ENCODE measurements at places on chromosomes 5 and 9.

GRCh38 chr9:122309861-122310260 lies 45.2 kb downstream of the MRRF start:
- no peak for DNase-seq

DNA sequence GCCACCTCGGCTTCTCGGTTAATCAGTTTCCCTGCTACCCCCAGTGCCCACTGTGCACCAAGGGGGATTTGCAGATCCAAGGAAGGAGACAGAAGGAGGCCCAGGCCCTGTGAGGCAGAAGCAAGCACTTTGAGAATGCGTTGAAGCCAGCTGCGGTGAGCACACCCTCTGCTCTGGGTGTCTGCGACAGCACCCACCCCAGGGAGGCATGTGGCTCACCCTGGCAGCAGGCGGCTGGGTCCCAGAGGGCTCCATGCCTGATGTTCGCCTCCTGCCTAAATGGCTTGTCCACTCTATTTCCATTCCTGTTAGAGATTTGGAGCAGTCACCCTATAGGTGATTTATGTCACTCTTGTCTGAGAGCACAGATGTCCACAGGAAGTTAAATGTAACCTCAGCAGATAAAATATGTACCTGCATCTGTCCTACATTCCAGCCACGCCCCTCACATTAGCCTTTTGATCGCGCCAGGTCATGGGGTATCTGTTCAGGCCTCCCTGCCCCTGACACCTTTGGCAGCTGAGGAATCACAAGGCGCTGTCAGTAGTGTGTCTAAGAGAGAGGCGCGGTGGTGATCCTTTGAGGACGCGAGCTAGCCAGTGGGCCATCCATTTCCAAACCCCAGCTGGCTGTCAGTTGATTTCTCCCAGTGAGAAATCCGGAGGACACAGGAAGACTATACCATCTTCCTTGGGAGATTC lies 28.1 kb downstream of the PTGES2 start:
- no peak for DNase-seq

DNA sequence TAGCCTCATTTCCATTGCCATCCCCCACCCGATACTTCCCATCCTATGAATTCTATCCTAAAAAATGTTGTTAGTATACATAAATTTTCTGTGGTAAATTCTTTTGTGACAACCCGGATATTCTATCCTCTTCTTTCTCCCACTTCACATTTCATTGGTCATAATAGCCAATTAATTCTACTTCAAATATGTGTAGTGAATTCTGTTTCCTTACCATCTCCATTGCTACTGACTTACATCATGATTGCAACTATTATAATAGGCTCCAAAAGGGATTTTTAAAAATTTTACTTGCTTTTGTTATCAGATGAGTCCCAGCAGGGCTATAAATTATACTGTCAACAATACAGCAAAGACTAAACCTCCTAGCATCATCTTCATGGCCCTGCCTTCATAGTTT lies 1326.8 kb downstream of the PTPRD start:
- no peak for DNase-seq

DNA sequence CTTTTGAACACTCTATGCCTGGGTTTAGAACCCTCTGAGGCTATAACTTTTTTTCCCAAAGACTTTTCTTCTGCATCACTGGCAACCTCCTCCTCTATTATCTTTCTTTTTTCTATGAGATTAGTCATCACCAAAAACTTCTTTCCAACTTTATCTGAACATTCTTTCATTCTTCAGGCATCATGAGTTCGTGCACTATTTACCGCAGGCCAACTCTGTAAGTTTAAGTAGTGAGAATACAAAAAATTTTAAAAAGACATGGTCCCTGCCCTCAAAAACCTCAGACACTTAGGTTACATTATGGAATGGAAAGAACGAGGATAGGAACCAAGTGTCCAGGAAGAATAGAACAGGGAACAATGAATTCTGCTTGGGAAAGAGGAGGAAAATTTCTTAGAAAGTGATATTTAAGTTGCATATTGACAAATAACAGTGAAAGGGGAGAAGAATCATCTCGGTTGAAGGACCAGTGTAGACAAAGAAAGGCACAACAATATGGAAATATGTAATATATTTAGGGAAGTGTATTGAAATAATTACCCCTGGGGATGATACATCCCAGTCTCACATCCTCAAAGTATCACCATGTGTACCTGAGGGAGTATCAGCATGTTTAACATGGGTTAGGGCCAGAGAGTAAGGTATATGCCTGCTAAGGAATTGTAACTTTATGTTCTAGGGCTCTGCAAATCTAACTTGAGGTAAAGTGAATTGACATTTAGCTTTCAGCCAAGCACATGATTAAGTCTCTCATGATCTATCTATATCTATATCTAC lies 196.5 kb upstream of the NREP start:
- no peak for DNase-seq

DNA sequence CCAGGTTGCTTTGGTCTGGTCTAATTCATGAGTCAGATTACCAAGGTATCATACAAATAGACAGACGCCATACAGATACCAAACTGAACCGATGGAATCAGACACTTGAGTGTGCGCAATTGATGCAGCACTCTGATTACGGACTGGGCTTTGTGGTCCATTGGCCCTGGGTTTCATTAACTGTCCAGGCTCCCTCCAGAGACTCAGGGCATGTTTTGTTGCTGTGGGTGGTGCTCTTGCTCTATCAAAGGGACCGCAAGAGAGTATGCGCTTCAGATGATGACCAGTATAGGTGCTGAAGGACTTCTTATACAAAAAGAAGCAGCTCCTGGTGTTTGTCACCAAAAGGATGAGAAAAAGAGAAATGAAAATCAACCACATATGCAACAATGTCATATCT lies 36.9 kb upstream of the ANKRD55 start:
- no peak for DNase-seq

- DNase-seq: no peak
Observed at GRCh38 chr5:68450245-68450852, 234.8 kb downstream of the PIK3R1 start.

DNA sequence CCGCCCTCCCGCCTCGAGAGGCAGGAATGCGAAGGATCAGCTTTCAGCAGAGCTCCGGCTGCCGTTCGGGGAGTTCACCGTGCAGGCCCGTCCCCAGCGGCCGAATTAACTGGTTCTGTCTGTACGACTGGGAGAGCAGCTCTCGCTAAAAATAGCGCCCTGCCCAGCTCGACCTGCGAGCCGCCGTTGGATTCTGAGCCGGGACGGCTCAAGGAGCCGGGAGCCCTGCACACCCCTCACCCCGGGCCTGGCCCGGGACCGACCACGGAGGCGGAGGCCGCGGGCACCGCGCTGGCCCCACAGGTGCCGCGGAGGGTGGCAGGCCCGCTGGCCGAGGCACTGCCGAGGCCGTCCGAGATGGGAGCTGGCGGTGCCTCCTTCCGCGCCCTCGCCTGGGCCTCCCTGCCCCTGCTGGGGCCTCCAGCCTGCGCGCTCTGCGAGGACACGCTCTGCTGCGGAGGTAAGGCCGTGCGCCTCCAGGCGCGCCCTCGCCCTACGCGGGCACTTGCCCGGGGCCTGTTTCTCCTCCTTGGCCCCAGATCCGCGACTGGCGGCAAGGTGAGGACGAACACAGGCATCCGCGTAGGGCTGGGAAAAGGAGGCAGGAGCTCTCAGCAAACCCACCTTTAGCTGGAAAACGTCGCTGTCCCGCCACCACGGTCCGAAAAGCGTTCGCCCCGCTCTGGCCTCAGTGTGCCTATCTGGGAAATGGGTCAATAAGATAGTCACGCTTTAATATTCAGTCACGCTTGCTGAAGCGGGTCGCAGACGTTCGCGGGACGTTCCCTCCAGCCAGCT lies 53.1 kb upstream of the DAB2IP start:
- no peak for DNase-seq

DNA sequence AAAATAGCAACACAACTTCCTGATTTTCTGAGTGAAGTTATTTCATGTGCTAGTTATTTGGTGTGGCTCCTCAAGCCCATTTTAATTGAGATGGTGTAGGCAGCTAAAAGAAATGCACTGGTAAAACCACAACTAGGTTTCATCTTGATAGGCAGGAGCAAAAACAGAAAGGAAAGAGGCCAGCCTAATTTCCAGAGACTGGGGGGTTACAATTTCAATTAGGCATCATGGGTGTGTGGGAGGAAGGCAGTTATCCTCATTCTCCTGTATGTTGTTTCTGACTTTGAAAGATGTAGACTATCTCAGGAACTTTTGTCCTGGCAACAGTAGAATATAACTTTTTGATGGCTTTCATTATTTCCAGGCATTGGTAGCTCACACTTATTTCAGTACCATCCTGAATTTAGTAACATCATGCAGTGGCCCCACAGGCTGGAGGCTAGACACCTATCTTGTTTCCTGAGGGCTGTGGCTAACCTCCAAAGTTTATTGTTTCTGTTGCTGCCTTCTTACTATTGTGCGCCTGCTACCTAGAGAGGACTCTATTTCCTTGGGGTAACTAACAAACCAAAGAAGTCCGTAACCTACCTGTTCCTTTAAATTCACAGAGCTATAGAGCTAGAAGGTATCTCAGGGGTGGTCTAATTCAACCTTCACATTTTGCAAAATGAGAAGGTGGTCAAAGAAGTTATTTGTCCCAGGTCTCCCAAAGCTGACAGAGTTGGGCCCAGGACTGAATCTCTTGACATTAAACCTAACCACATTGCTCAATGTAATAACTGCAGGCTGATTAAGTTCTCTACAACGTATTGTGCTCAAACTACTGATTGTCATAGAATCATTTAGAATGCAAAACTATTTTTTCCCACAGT lies 42.4 kb downstream of the FYB1 start:
- DNase-seq: peak; percentile 43

DNA sequence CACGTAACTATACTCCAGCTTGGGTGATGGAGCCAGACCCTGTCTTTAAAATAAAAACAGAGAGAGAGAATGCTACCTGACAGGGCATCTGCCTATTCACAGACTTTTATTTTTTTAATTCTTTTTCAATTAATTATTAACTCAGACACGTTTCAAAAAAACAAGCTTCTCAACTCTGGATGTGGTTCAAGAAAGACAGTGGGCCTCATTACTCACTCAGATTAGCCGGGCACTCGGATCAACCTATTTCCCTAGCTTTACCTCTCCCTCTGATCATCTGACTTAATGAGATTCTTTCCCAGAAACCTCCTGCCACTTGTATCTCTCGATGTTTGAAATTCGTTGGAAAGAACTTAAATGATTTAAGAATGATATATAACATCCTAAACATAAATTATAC lies 134.1 kb downstream of the TRPM6 start:
- no peak for DNase-seq

- DNase-seq: no peak
Observed at GRCh38 chr5:16992444-16992843, 56.4 kb upstream of the MYO10 start.

DNA sequence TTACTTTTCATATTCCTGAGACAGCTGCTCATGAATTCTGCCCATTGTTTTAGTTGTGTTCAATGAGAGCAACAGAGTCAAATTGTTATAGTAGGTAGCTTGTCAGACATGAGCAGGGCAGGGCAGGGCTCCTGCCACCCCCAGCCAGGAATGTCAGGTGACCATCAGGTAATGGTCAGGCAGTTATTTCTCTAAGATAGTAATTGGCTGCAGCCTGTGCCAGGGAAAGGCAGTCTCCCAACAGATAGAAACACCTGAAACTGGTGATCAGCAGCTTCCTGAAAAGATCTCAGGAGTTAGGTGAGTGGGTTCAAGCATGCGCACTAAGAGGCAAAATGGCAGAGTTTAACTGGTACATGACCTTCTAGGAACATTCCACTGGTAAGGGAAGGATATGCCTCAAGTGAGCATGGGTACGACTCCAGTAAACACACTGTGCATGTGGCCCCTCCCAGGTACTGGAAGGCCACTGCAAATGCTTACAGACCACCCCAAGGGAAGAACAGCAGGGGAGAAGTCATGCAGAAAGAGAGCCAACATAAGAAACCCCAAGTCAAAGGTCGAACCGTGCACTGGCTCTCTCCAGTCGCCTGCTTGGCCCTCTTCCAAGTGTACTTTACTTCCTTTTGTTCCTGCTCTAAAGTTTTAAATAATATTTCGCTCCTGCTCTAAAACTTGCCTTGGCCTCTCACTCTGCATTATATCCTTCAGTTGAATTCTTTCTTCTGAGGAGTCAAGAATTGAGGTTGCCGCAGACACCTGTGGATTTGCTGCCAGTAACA lies 25.1 kb downstream of the CARTPT start:
- DNase-seq: no peak

DNA sequence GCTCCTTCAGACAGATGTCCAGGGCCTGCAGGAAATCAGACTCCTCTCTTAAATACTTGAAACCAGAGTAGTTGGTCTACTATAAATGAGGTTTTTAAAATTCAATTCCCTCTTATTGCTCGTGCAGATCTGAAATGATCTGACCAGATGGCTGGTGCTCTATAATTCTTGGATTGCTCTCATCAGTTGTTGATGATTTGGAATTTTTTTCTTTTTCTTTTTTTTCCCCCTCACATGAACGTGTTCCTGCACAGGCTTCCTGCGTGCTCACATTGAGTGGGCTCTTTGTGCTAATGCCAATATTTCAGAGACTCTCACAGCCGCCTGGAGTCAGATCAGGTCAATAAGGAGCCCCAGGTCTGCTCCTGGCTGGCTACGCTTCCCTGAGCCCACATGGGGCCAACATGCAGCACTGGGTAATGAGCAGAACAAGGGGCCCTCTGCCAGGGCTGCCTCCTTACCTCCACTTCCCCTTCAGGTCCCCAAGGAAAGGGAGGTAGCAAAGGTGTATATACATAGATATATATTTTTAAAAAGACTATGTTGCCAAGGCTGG lies 82.0 kb downstream of the SIL1 start:
- no peak for DNase-seq

- DNase-seq: peak; percentile 51
Observed at GRCh38 chr5:157143127-157143971, 684 bp upstream of the MED7 start.

- DNase-seq: no peak
Observed at GRCh38 chr5:78751872-78752271, 103.3 kb upstream of the LHFPL2 start.

DNA sequence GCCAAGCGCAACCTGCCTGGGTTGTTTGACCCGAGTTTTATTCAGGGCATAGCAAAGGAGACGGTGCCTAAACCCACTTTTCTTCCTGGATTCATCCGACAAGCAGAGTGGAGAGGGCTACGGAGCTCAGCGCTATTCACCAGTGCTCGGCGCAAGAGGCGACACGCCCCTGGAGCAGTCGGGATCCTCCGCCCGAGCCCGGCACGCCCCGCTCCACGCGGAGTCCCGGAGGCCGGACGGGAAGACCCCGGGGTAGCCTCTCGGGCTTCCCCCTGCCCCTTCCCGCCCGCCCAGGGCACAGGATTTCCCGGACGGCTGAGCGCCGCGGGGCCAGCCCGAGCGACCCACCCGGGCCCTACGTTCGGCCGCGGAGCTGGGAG lies 427 bp downstream of the SERINC5 start:
- no peak for DNase-seq

- no peak for DNase-seq
Observed at GRCh38 chr5:17828681-17829080, 194.4 kb downstream of the TAF11L14 start.

- no peak for DNase-seq
Observed at GRCh38 chr9:8799615-8800014, 1000.0 kb upstream of the DMAC1 start.

DNA sequence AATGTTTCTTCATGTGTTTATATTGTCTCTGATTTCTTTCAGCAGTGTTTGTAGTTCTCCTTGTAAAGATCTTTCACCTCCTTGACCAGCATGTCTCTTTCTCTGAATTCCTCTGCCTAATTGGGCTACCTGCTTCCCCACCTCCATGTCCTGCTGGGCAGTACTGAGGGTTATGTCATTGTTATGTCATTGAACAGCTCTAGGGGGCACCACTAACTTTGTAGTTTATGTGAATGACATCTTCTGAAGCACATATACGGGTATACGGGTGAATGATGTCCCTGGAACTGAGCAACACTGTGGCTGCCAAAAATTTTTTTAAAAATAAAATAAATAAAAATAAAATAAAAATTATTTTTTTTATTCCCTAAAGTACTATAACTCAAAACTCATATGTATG lies 16.9 kb upstream of the SNCAIP start:
- DNase-seq: no peak

All from activated T-cell treated with anti-CD3 and anti-CD28 coated beads, Interleukin-2, amount 50 U/mL, for 1 hour (primary cell).